ENCODE measurements at places on chromosomes 11 and 22.

DNA sequence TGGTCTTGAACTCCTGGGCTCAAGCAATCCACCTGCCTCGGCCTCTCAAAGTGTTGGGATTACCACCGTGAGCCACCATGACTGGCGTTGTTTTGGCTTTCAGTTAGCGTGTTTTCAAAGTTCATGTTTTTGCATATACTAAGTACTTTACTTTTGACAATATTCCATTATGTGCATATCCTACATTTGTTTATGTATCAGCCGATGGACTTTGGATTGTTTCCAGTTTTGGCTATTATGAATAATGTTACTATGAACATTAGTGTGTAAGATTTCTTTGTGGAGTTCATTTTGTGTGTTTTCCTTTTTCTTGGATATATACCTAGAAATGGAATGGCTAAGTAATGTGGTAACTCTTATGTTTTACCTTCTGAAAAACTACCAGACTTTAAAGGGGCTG lies 9.9 kb downstream of the CSTF3 start:
- DNase-seq: no peak

- no peak for DNase-seq
These were observed 83.2 kb upstream of the PITPNB start for GRCh38 chr22:28002181-28002700.

DNA sequence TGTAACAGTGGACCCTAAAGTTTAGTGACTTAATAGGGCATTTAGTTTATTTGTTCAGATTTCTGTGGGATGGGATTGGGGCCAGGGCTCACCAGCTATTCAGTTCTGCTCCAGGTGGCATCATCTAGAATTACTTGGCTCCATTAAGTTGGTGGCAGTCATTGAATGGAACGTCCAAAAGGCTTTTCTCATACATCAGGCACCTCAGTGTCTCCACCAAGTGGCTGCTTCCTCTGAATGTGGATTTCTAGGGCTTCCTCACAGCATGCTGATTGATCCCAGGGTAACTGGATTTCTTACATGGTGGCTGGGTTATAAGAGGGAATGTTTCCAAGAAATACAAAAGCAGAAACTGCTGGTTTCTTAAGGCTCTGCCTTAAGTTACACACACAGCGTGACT lies 34.7 kb downstream of the USP47 start:
- no peak for DNase-seq

GRCh38 chr11:15185021-15185420 lies 70.3 kb downstream of the INSC start:
- no peak for DNase-seq

GRCh38 chr11:63663809-63664208 lies 7.4 kb downstream of the ATL3 start:
- no peak for DNase-seq

- DNase-seq: no peak
These were observed 17.4 kb upstream of the LRRC55 start for GRCh38 chr11:57164317-57164716.

DNA sequence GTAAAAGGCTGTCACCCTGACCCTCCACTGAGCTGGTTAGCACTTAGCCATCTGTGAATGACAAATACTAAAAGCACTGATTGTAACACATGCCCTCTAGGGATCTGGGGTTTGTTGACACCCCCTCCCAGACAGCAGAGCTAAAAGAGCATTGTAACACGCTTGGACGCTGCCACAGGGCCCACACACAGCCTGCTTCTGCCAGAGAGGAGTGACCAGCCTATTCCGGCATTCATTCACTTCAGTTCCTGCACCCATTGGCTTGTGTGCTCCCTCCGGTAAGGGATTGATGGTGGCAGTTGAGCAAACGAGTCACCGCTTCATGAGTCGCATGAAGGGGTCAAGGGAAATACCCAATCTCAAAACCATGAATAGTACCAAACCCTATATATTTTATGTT lies 15.8 kb downstream of the OR10D3 start:
- DNase-seq: no peak

DNA sequence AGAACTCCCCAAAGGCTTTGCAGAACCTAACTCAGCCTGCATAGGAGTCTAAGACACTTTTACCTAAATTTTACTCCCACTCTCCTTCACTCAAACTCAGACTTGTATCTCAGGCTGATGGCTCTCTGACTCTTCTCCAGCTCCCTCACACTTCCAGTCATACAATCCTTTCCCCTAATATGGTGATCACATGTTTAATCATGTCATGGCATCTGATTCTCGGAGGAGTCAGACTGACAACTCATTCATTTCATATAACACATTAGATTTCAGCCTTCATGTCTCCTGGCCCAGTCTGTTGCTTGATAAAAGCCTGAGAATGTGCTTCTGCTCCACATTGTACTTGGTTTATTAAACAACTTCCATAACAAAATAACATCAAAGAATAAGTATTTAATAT lies 1503.9 kb upstream of the TENM4 start:
- DNase-seq: no peak

GRCh38 chr11:102577182-102577581 lies 46.6 kb upstream of the MMP7 start:
- DNase-seq: no peak

- no peak for DNase-seq
These were observed 65.2 kb downstream of the DSCAML1 start for GRCh38 chr11:117731722-117732290.

GRCh38 chr11:27603376-27603990 lies 96.8 kb downstream of the BDNF start:
- DNase-seq: no peak

DNA sequence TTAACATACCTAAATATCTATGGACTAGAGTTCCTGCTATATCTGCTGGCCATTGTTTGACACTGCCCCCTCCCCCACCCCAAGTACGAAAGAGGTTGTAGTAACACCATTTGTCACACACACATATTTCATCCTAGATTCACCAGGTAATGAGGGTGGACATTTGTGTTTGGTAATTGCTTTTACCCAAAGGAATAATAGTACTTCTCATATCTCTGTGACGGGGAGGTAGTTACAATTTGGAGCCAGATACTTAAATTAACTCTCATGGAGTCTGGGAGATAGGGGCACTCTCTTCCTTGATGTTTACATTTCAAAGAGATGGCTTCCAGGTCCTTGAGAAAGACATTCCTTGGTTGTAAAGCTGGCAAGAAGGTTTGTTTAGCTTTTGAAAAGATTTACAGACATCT lies 38.7 kb downstream of the REXO2 start:
- no peak for DNase-seq

DNA sequence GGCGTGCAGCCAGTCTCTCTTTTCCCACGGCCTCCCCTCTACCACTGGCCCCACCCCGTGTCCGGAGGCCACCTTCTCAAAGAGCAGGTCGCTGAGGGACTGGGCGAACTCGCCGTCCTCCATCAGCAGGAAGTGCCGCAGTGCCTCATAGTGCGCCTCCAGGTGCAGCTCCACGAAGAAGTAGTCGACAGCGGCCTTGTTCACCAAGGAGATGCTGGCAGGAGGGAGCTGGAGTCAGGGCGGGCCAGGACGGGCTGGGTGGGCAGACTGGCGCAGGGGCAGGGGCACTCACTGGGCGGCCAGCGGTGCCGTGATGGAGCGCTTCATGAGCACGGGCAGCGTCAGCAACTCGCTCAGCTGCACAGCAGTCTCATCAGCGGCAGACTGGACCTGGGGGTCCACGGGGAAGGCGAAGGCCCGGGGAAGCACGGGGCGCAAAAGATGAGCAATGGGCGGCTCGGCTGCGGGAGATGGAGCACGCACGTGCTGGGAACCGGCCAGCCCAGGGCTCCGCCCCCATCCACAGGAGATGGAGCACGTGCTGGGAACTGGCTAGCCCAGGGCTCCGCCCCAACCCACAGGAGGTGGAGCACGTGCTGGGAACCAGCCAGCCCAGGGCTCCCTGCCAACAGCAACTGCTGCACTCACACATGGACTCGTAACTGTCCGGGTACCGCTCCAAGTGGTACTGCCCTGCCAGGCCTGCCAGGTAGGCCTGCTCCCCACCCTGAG lies 18.4 kb downstream of the SELENOO start:
- DNase-seq: no peak

GRCh38 chr11:18408558-18409291 lies 3.4 kb upstream of the LDHC start:
- DNase-seq: no peak

Measured in NCI-H748 treated with DMSO at 0.1 percent for 48 hours (cell line).